ENCODE measurements at places on chromosomes 2 and 18. TPM values are rescaled to one million over a fixed set of nuclear protein-coding genes. Genes with fewer than 3 reads are reported as not detected.

MARCO gene
- total RNA-seq, result 96.6 TPM

STAMBP gene
- total RNA-seq, result 39.8 TPM

UGT1A6 gene
- total RNA-seq, result not detected

GPR55 gene
- total RNA-seq, result 0.20 TPM

ACMSD gene
- total RNA-seq, result not detected

OR6B2 gene
- total RNA-seq, result not detected

SULT1C4 gene
- 17.0 TPM for total RNA-seq

GKN2 gene
- not detected for total RNA-seq

DNA sequence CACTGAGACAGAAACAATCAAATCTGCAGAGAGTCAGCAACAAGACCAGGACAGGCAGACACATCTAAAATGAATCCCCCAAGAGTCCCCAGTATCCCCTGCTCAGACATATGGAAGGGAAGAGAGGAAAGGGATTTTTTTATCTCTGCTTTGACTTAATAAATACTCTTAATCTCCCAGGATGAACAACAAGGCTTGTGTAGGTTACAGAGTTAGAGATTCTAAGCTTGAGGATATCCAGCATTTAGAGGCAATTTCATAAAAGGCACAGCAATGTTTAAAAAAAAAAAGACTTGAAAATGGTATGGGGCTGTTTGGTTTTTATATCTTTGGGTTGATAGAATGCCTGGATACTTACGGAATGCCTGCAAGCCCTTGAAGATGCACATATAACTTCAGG is 199.9 kb downstream of the ARL4C start:
- DNase-seq, result no peak

DNA sequence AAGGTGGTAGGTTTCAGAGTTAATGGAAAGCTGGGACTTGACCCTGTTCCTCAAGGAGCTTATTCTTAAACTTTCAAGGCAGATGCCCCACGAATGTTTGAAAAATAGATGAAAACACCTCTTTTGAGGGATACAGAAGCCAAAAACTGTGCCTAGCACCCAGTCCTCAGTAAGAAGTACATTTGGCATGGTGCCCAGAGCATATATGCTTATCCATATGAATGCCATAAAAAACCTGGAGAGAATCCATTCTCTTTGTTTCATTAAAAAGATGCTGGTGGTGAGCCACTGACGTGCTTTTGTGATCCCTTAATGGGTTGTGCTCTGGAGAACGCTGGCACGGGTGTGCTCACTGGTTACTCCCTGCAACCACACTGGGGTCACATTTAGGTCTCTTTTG is 69.0 kb downstream of the IL1R2 start:
- no peak for DNase-seq

DNA sequence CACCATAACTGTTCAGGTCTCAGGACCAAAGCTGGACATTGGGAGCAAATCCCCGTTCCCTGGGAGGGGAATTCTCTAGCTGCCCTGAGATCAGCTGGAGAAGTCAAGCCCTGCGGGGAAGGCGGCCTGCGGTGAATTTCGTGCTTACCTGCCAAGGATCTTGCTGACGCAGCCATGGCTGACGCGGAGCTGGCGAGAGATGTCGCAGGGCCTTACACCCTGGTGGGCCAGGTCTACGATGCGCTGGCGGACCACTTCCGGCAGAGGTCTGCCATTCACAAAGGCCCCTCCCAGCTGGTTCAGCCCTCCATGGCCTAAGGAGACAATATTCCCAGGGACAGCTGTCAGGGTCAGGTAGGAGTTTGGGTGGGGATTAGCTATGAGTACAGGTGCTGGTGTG is 32.1 kb downstream of the PAX8 start:
- no peak for DNase-seq

GRCh38 chr2:66461664-66462500 is 27.0 kb downstream of the MEIS1 start:
- DNase-seq, result no peak

GRCh38 chr2:12227941-12228608 is 481.6 kb downstream of the LPIN1 start:
- DNase-seq, result no peak

GRCh38 chr2:127649684-127650040 is 3.7 kb downstream of the GPR17 start:
- DNase-seq, result peak; percentile 90

DNA sequence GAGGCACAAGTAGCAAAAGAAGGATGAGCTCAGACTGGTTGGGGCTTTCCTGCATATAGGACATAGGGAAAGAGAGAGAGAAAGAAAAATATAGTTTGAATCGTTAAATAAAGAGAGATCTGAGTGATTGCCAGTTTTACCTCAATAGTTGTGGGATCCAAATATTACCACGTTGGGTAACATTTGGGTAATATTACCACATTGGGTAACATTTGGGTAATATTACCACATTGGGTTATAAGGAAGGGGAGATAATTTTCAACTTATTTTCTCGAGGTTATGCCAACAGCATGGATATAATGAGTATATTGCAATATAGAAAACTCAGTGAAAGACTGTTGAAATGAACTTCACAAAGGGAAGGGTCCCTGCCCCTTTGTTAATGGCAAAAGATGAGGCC is 20.7 kb downstream of the SP140 start:
- no peak for DNase-seq

DNA sequence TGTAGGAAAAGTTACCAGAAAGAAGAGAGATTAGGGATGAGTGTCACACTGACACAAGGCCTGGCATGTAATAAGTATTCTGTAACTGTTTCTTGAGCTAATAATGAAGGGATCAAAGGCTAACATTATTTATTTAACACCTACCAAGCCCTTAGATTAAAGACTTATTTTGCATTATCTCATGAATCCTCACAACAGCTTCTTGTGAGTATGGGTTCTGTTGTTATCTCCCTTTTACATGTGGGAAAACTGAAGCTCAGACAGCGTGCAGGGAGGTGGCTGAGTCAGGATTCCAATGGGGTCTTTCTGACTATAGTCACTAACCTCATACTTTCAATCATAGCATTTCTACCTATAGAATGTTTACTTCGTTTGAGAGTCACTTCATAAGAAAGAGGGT is 79.0 kb upstream of the PROKR1 start:
- no peak for DNase-seq

- no peak for DNase-seq
These were observed 16.2 kb upstream of the SULT1C3 start for GRCh38 chr2:108223573-108223972.

DNA sequence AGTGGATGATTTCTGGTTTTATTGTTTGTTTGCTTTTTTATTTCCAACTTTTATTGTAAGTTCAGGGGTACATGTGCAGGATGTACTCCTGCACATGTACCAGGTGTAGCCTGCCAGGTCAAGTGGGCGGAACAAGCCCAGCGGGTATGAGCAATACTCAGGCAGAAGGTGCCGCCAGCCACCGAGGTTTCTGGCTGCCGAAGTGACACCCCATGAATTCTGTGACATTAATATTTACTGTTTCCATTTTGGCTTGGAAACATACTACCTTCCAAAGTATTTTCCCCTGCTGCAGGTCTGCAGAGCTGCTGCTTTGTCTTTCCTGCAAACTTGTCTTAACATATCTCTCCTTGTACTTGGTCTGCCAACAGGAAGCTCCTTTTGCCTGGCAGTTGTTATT is 78.5 kb downstream of the PTPN4 start:
- no peak for DNase-seq

DNA sequence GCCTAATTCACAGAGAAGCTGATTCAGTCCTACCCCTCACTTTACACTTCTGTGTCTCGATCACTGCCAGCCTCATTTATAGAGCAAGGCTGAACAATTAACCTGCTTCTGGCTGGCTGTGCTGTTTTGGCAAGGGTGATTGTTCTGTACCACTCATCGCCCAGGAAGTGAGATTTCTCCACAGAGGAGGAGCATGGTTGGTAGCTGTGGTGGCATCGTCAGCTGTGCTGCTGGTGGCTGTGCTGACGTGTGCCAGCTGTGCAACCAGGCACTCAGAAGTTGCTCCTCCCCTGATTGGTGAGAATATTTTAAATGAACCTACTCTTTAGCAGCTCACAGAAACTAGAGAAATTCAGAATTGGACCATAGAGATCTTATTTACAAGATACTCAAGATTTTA is 158.3 kb downstream of the EML6 start:
- no peak for DNase-seq

GRCh38 chr2:108377815-108378630 is at the start of gene SULT1C4:
Gene SULT1C4 (plus strand): TSS chr2:108377954. CDS start chr2:108378338, 384 bp downstream.
- peak; percentile 86 for DNase-seq

Measured in right cardiac atrium (tissue), 5 donors.